Heart left ventricle (tissue), 16 donors: ENCODE measurements at places on chromosomes 2 and 18.

GRCh38 chr2:213232649-213233437 lies 51.4 kb upstream of the SPAG16 start:
- DNase-seq = no peak

GRCh38 chr18:79380816-79381806 lies 14.6 kb upstream of the NFATC1 start:
- peak; percentile 82 for DNase-seq

DNA sequence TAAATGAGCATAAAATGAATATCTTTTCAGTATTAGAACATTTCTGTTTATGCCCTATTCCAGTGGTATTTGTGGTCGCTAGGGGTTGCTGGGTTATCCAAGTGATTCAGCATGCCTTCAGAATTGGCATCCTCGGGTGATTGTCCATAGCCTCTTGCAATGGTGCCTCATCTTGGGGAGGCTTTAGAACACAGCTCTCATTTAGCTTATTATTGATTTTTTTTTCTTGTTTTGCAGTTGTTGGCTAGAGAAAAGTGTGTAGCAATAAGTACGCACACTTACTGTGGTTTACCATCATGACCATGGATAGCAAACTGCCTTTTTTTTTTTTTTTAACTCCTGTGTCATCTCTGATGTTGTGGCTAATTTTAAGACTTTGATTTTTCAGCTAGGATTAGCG lies 33.6 kb downstream of the PLEKHA3 start:
- DNase-seq = no peak

DNA sequence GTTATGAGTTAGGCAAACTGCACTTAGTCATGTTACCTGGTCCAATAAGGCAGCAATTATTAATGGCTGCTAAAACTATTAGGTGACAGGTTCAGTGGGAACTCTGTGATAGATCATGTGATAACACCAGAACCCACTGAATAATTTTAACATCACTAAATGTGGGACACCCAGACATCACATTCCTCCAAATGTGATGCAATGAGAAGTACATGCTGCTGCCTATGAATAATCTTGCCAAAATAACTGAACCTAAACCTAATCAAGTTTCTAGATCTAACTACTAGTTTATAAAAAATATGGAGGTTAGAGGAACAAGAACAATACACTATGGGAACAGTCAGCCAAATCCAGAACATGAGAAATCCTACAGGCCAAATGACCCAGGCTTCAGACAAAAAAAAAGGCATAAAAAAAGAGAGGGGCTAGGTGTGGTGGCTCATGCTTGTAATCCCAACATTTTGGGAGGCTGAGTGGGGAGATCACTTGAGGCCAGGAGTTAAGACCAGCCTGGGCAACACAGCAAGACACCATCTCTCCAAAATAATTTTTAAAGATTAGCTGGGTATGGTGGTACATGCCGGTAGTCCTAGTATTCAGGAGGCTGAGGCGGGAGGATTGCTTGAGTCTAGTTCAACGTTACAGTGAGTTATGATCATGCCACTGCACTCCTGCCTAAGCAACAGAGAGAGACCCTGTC lies 7.0 kb upstream of the ACTR2 start:
- DNase-seq = no peak

- DNase-seq = no peak
Observed at GRCh38 chr18:76258209-76258608, 236.8 kb downstream of the ZNF516 start.

DNA sequence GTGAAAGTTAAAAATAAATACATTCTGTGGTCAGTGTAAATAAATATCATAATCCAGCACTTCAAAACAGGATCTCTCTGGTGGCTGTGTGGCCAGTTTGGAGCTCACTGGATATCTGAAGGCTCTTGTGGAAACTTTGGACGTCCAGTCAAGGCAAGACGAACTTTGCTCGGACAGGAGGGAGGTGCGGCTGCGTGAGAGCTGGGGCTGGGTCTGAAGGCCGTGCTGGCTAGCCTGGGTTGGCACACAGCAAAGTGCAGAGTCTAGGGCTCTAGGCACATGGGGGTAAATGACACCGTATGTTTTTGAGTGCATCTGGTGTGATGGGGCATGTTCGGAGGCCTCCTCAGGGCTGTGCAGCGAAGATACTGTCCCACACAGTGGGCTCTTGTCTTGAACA lies 78.9 kb upstream of the TXNDC2 start:
- DNase-seq = no peak

- DNase-seq = peak; percentile 51
Observed at GRCh38 chr18:48609820-48610815, 71.3 kb downstream of the CTIF start.

DNA sequence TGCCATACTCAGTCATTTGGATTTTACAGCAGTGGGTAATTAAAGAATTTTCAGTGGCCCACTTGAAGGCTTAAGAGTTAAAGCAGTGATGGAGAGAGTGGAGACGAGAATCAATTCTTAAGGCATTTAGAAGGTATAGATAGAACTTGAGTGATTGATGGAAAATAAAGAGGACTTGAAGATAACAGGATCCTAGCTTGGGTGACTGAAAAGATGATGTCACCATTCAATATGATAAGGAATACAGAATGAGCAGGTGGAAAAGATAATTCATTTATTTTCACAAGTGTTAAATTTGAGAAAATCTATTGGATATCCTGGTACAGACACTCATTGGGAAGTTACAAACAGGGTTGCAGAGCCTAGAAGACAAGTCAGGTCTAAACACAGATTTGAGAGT lies 35.2 kb downstream of the XRCC5 start:
- DNase-seq = no peak

- DNase-seq = peak; percentile 72
Observed at GRCh38 chr18:58998401-58999203, 133.9 kb downstream of the ZNF532 start.

- DNase-seq = no peak
Observed at GRCh38 chr18:3126457-3127097, 93.2 kb downstream of the MYOM1 start.

GRCh38 chr2:6824962-6825361 lies 40.7 kb downstream of the CMPK2 start:
- no peak for DNase-seq

DNA sequence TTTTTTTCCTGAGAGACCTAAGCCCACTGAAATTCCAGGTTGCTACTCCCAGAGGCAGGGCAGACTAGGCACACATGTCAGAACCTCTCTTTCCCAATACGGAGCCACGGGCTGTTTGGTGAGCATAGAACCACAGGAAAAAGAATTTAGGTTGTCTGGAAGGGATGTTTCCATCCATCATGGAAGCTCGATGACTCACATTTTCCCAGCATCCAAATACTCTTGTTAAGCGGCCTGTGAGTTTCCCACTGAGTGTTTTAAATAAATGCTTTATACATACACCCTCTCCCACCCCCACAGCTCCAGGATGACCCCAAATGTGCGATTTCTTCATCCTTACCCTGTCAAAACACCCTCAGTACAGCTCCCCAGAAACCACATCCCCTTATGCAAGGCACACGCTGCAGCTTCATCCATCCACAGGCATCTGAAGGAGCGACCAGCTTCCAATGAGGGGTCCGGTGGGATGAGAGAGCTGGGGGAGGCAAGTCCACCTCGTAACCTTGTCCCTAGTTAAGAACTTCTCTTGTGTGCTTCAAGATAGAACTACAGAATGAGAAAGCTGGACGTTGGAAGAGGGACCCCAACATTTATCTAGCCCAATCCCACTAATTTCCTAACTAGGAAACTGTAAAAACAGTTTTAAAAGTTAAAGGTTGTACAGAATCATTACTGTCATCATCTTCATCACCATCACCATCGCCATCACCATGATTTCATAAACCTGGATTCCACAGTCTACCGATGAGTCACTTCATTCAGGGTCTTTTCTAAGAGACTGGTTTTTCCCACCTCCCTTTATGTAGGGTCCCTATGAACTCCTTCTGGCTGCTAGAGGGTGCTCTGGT lies 63.5 kb upstream of the FZD7 start:
- DNase-seq = no peak

DNA sequence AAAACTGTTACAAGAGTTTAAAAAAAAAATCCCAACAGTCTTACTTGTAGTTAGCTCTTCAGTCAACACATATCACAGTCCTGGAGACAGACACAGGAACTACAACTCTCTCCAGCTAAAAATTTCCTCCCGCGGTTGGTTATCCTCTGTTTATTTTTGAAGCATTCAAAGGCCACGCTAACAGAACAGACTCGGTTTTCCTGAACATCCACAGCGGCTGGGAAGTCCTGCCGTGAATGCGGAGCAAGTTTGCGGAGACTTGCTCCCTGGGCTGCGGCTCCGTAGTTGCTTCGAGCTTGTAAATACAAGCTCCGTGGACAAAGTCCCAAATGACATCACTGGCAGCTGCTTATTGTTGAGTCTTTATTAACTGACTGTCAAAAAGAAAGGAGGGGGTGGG lies at the start of gene NCKAP5:
Gene NCKAP5, minus strand, starts transcription at position 292 of the 400 bp plus-strand sequence. CDS start 50,937 bp downstream, outside the sequence.
- DNase-seq = no peak

DNA sequence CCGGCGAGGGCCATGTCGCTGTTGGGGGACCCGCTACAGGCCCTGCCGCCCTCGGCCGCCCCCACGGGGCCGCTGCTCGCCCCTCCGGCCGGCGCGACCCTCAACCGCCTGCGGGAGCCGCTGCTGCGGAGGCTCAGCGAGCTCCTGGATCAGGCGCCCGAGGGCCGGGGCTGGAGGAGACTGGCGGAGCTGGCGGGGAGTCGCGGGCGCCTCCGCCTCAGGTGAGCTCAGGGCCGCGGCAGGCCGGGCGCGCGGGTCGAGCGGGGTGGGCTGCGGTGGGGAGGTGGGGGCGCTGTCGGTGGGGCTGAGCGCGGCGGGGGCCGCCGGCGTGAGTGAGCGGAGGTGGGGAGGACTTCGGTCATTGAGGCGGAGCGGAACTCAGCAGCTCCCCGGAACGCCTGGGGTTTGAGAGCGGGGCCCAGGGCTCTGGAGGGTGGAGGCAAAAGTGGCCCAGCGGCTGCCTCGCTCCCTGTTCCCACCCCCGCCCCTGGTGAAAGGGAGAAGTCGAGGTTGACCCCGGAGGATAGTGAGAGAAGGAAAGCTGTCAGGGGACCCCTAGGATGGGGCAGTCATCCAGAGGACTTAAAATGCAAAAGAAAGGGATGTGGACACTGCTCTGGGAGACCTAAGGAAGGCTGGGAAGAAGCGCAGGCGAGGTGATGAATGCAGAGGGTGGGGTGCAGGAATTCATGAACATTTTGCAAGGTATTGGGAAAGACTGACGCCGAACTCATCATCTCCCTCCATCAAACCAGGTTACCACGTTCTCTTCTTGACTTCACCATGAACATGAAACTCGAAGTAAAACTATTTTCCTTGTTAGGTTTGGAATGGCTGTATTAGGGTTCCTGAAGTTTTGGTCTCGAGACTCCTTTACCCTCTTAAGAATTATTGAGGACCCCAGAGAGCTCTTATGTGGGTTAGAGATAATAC lies 633 bp downstream of the MALT1 start:
- peak; percentile 48 for DNase-seq

DNA sequence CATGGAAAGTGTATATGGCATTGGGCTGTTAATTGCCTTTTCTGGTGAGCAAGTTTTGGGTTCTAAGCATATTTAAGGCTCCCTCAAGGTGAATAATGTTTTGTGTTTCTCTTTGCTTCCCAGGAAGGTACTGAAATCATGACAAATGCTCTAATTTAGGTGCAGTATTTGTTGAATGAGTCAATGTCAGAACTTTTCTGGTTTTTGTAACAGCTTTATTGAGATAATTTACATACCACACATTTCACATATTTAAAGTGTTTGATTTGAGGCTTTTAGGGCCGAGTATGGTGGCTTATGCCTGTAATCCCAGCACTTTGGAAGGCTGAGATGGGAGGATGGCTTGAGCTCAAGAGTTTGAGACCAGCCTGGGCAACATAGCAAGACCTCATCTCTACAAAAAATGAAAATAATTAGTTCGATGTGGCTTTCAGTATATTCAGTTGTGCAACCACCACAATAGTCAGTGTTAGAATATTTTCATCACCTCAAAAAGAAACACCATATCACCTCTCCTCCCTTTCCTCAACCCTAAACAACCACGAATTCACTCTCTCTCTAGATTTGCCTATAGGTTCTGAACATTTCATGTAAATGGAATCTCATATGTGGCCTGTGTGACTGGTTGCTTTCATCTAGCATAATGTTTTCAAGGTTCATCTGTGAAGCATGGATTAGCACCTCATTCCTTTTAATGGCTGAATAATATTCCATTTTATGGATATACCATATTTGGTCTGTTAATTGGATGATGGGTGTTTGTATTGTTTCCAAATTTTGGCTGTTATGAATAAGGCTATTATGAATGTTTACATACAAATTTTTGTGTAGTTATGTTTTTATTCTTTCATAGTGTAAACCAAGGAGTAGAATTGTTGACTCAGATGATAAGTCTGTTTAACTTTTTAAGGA lies 54.9 kb downstream of the MGAT5 start:
- DNase-seq = no peak

DNA sequence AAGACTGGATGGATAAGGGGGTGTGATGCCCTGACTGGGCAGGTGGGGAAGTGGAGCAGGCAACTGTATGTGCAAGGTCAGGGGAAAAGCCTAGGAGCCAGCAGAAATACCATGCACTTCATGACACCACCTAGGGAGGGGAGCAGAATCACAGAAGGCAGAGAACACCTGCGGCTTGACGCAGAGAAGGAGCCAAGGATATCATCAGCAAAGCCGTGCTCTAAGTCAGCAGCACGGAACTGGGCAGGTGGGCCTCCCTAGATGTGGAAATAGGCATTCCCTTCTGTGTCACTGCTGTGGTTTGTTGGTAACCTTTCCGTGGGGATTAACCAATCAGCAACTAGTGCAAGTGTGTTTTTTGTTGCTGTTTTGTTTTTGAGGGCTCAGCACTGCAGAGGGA lies 41.3 kb downstream of the HDLBP start:
- no peak for DNase-seq

GRCh38 chr2:225693259-225693658 lies 293.7 kb downstream of the NYAP2 start:
- no peak for DNase-seq

DNA sequence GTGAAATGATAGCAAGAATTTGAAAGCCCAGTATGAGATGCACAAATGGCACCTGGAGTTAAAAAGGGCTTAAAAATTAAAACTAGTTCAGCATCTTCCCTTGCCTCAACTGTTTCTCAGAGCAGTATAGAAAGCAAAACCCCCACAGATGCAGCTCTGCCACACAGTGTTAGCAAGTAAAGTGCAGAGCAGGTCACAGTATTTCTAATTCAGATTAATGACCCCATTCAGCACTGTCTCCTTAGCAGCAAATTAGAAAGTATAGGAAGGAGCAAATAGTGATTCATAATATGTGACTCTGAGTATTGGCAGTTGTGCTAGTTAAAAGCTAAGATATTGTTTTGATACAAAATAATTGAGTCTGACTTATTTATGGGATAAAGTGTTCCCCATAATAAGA lies 73.8 kb upstream of the CCDC85A start:
- DNase-seq = no peak

DNA sequence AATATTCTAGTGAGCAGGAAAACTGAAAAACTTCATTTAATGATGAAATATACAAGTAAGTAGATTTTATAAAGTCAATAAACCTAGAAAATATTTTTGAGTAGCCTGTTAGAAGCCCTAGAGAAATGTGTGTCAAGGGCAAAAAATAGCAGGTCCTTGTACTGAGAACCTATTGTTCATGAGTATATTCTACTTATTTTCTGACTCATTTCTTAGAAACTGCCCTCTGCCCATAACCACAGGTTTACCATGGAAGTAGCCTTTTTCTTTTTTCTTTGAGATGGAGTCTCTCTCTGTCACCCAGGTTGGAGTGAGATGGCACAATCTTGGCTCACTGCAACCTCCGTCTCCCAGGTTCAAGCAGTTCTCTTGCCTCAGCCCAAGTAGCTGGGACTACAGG lies 19.4 kb upstream of the SELENOI start:
- DNase-seq = no peak
